Posterior vena cava (tissue), 2 donors: ENCODE measurements at places on chromosomes 3 and 15. TPM values are rescaled to one million over a fixed set of nuclear protein-coding genes. Genes with fewer than 3 reads are reported as not detected.

The DAZL gene
- not detected for total RNA-seq

DNA sequence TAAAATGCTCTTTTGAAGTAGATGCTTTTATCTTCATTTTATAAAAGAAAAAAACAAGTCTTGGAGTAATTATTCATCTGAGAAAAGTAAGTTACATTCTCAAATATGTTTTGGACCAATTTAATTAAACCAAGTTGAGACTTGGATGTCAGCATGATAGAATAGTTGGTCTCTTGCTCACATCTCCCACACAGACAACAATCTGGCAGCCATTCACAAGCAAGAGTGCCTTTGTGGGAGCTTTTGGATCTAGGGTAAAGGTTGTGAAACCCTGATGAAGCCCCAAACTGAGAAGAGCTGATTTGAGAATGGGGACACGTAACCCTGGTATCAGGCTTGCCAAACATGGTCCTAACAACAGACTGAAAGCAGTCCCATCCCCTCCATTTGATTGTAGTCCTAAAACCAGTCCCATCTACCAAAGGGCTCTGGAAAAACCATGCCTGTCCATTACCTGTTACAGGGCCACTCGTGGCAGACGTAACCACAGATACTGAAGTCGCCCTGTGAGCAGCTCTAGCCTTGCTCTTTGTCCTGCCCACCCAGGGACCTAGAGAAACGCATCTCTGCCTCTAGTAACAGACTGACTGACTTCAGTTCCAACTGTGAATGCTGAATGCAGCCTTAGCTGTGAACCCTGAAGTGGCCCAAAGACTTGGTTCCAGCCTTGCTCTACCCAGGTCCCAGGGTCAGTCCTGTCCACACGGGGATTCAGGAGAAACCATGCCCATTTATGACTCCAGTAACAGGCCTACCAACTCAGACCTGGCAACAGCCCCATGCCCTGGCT lies 145.5 kb upstream of the SYNPR start:
- no peak for DNase-seq

DNA sequence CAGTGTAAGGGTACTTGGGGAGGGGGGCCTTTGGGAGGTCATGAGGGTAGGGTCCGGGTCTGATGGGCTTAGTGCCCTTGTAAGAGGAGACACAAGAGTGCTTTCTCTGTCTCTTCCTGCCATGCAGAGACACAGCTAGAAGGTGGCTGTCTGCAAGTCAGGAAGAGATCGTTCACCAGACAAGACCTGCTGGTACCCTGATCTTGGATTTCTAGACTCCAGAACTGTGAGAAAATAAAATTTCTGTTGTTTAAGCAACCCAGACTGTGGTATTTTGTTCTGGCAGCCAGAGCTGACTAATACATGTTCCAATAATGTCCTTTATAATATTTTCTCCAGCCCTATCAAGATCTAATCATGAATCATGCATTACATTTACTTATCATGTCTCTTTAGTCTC lies 130.0 kb upstream of the VEPH1 start:
- no peak for DNase-seq

DNA sequence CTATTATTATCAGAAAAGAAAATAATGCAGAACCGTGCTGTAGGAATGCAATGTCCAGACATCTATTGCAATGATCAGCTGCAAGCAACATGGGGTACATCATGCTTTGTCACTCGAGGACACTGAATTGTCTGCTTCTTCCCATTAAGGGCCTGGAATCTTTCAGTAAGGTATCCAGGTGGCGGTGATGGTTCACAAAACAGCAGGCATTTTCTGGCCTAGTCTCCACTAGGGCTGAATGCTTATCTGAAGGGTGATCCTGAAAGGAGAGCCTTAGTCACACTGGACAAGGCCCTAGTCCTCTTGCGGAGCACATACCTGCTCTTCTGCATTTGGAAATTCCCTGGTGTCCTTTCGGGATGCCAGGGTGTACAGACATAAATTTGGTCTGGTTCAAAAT lies 21.2 kb downstream of the ITPR1 start:
- DNase-seq = no peak

The CACNA2D2 gene
- total RNA-seq = 2.6 TPM
